Activated CD8-positive, alpha-beta memory T cell treated with anti-CD3 and anti-CD28 coated beads for 1 hour (primary cell): ENCODE measurements at places on chromosomes 12 and 14.
A peak's percentile ranks its signal among the peaks of the same experiment; 100 is the strongest.

GRCh38 chr12:109847142-109847735, 14.0 kb upstream of the TRPV4 start:
- no peak for DNase-seq

GRCh38 chr12:47819896-47820630, at the start of gene HDAC7:
HDAC7 (minus strand) TSS chr12:47819903; CDS start chr12:47819785, 118 bp downstream.
- no peak for DNase-seq

- DNase-seq: no peak
These were observed 191.4 kb downstream of the CACNA1C start for GRCh38 chr12:2244013-2244861.

DNA sequence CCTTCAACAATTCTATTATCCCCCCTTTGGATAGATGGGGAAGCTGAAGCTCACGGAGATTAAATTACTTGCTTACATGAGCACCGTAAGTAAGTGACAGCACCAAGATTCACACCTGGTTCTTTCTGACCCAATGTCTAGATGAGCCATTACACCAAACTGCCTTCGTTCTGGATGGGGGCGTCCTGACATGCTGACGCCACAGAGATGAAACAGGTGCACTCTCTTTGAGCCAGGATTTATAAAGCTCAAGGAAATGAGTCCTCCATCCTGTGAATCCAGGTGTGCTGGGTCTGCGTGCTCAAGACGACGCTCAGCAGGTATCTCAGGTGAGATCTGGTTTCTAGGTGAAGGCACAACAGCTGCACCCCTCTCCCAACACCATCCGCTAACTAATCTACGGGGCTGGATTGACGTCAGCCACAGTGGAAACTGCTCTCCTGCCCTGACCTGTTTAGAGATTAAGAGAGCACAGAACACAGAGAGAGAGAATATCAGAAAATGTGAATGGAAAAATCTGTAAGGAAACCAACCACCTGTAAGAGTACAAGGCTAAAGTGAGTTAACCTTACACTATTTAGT, 61.6 kb downstream of the KSR2 start:
- no peak for DNase-seq

DNA sequence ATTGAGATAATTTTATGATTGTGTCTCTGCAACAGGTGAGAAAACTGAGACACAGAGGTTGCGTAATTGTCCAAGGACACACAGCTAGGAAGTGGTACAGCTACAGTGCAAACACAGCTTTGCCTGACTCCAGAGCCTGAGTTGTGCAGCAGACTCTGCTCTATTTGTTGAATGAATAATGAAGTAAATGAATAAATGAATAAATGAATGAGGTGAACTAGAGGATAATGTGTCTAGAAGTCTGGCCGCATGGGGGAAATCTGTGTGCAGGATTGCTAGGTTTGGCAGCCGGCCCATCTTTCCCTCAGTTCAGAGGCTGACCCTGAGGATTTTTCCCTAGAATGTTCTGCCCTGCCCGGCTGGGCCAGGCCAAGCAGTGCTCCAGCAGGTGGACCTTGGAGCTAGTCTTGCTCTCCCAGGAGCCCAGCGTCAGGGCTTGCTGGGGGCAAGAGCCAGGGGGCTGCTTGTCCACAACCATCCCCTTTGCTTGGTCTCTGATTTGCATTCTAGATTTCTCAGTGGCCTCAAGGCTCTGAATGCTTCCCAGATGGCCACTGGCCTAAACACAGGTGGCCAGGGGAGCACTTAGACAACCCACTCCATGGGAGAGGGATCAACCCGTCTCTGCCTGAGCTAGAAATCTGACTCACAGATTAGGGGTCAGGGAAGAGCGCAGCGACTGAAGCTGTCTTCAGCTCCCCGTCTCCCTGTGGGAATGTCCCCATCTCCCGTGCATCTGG, 225.2 kb downstream of the C12orf75 start:
- no peak for DNase-seq

- no peak for DNase-seq
These were observed 83.4 kb upstream of the NTF3 start for GRCh38 chr12:5348491-5348890.

GRCh38 chr14:101228949-101229541, 325.5 kb upstream of the RTL1 start:
- DNase-seq: no peak

GRCh38 chr12:87311206-87311605, 718.0 kb downstream of the C12orf50 start:
- no peak for DNase-seq

DNA sequence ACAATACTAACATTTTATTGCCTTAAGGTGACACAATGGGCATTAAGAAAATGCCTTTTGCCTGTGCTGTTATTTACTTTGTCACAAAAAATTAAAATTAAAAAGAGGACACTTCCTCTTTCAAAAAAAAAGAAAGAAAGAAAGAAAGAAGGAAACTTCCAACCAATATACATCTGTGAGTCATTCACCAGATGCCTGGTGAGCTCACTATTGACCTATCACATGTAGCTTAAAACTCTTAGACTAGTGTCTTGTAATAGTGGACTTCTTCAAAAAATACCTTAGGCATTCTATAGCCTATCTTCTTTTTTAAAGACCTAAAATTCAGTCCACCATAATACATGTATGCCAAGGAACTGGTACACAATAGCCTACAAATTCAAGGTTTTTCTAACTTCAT, 4.9 kb upstream of the SOX5 start:
- DNase-seq: no peak

DNA sequence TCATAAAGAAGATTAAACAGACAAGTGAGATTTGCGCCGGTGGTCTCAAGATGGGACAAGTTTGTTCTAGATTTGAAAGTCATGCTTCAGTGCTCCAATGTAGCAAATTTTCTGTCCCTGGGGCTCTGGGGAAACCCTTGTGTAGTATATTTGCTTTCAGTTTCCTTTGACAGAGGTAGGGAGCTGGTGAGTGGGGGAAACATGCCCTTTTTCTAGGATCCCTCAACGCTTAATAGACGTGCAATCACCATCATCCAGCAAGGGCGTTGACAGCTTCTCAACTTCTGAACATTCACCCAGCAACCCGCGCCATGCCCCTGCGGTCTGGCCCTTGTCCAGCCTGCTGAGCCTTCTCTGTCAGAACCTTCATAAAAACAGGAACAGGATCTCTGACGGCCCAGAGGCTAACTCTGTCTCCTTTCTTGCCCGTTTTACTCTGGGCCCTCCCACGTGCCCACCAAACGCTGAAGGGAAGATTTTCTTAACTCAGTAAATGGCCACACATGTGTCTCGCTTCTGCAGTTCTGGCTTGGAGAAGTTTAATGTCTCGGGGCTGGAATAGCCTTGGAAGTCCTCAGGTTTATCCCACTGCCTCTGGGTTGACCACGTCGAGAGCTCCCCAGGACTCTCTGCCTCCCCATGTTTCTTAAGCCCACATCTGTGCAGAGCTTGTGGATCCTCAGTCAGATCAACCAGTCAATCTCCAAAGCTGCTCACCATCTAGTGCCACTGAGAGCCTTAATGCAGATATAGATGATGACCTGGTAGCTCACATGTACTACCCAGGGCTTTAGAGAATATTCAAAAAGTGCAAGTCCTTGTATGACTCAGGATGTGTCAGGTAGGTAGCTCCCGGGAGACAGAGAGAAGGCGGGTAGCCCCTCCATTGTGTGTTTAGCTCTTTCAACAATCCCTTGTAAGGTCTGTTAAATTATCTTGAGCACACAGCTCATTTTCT, 58.1 kb upstream of the CCND2 start:
- DNase-seq: peak; percentile 5

GRCh38 chr14:33560718-33561431, 390.0 kb downstream of the EGLN3 start:
- DNase-seq: no peak

GRCh38 chr12:70852416-70853150, 68.0 kb downstream of the PTPRR start:
- no peak for DNase-seq

DNA sequence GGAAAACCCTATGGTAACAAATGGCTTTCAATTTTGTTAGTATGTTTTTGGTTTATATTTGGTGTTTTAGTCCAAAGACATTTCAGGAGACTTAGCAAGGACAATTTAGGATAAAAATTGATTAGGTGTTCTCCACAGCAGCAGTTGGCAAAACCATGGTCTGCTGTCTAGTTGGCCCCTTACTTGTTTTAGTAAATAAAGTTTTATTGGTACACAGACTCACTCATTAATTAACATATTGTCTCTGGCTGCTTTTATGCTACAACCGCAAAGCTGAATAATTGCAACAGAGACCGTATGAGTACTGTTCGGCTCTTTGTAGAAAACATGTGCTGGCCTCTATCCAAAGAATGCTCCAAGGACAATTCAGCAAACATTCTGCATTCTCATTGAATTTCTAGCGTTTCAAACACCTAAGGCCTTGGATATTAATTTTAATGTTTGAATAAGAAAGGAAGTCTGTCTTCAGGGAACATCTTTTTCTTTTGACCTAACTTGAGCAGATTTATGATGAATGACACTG, 77.7 kb downstream of the CCDC92 start:
- DNase-seq: no peak

DNA sequence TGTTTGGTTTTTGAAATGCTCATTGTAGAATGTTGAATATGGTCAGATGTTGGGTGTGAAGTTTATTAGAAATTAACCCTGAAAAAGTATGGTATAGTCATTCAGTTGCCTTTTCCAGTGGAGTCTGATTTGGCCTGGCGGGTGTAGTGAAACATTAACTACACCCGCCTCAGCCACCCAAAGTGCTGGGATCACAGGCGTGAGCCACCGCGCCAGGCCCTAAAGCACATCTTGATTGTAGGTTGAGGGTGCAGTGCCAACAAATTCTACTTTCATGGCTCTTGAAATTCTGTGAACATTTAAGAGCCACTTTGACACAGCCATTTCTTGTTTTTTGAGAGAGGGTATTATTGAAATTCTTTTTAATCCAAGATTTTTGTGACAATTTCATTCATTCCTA, 624.9 kb downstream of the DIO2 start:
- DNase-seq: no peak

DNA sequence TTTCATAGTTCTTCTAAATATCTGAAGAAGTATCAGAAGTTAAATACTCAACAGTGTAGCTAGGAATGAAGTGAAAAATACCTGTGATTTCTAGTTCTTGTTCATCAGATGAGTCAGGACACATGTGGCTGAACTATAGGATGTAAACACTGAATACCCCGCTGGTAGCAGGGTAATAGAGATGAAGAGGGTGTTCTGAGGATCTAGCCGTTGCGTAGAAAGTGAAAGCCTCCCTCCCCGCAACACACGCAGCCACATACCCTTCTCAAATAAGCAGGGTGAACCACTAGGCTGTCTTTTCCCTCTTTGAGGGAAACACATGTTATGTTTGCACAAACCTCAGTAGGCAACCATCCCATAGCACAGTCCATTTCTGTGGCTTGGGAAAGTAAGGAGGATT, 16.4 kb upstream of the RNASE12 start:
- DNase-seq: no peak

- DNase-seq: no peak
These were observed 303 bp downstream of the PUS7L start for GRCh38 chr12:43758247-43758727.

GRCh38 chr12:94434171-94434570, 25.5 kb downstream of the CEP83 start:
- no peak for DNase-seq

DNA sequence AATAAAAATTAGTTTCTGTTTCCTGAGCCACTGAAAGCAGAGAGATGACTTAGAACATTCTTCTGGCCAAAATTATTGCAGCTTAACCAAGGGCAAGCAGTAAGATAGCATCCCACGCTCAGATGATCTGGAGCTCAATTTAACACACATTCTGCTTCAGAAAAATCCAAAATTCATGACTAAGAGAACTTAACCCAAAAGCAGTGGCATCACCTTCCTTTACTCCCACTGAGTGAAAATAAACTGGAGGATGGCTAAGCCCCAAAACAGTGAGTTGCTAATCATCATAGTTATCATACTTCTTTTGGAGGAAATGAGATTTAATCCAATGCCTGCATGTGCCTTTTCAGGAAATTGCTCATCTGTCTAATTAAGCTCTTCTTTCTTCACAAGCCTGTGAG, 195.4 kb downstream of the DUSP6 start:
- no peak for DNase-seq

DNA sequence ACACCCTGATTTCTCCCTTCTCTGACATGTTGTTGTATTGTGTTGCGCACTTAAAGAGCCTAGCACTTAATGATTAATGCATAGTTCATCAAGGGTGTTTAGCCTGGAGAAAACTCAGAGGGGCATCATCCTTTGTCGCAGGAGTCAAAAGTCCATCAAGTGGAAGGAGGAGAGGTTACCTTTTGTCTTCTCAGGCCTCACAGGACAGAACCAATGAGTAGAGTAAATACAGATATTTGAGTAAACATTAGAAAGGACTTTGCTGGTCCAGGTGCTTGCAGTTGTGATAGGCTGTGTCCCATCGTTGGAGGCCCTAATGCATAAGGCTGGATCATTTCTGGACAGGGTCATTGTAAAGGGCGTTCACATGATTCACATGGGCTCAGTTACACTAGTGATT, 430.9 kb downstream of the PCNX1 start:
- no peak for DNase-seq

- DNase-seq: no peak
These were observed 93.6 kb downstream of the HECTD4 start for GRCh38 chr12:112288638-112289037.

GRCh38 chr12:2097617-2098016, 44.8 kb downstream of the CACNA1C start:
- no peak for DNase-seq

- DNase-seq: no peak
These were observed 16.5 kb downstream of the CCER1 start for GRCh38 chr12:90938451-90938850.

DNA sequence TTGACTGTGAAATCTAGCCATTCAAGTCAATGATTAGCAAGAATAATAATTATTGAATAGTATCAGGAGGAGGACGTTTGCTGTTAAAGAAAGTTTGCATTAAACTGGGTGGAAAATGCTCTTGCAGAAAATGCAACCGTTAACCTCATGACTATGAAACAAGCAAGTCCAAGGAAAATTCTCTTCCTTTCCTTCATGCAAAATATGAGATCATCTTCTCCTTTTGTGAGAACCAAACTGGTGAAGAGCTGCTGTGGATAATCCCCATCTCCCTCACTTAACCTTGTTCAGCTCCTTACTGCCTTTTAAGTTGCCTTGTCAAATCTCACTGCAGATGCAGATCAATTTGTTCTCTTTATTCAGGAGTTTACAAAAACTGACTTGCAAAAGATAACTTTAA, 142.5 kb downstream of the BCAT1 start:
- DNase-seq: no peak

- DNase-seq: no peak
These were observed 307.0 kb downstream of the PCNX1 start for GRCh38 chr14:71214241-71214640.

DNA sequence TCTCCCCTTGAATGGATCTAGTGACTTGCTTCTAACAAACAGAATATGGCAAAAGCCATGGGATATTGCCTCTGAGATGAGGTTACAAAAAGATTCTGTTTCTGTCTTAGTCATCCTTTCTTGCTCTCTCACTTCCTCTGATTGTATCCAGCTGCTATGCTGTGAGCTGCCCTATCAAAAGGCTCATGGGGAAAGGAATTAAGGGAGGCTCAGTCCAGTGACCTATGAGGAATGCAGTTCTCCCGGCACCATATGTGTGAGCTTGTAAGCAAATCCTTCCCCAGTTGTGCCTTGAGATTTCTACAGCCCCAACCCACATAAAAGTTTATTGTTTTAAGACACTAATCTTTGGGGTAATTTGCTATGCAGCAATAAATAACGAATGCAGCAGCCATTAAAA, 183.1 kb downstream of the KLHL28 start:
- no peak for DNase-seq
